Naive thymus-derived CD8-positive, alpha-beta T cell (primary cell): ENCODE measurements at places on chromosomes 2 and 18. TPM values are rescaled to one million over a fixed set of nuclear protein-coding genes. Genes with fewer than 3 reads are reported as not detected.

Gene TTL
- total RNA-seq: 15.8 TPM

Gene IMP4
- total RNA-seq: 94.0 TPM

DNA sequence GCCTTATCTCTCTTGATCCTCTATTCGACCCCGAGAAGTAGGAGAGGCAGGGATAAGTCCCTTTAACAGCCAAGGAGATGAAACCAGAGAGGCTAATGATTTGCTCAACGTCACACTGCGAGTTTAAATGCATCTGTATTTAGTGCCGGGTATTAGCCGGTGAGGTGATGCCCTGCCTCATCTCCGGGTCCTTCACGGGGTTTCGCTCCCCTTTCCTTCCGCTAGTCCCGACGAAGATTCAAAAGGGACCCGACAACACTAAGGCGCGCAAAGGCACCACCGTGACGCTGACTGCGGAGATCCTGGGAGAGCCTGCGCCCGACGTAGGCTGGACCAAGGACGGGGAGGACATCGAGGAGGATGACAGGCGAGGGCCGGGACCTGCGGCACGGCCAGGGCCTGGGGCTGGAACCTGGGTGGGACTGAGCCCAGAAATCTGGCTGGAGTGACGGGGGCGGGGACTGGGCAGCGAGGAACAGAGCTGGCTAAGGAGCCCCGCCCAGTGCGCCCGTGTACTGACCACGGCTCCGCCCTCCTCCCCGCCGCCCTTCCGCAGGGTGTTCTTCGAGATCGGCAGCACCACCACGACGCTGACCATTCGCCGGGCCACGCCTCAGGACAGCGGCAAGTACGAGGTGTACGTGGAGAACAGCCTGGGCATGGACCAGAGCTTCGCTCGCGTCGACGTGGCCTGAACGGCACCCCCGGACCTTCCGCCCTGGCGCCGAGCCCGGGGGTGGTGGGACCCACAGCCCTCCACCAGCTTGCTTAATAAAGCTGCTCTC lies 1.0 kb upstream of the GMPPA start:
- H3K27me3 ChIP-seq: peaks cover 51% of the 10 kb centered on the region
- H3K4me3 ChIP-seq: peak overlapping the region; percentile 89
- H3K36me3 ChIP-seq: peaks cover 13% of the 10 kb centered on the region
- H3K4me1 ChIP-seq: peaks cover 30% of the 10 kb centered on the region
- H3K27ac ChIP-seq: no peak overlapping the region

Gene LHCGR
- not detected for total RNA-seq

DNA sequence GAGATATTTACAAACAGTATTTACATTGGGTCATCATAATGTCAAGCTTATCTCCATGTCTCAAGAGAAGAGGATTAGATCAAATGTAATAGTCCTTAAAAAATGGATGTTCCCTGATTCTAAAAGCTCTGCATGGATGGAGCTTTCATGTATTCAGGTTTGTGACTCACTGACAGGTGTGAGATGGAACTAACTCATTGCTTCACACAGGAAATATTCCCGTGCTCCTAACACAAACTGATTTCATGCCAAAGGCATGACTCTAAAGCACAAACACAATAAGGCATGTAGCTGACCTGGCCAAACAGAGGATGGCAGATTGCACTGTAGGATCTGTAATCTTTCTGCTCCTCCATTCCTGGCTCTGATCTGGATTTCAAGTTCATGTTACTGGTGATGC lies 110.0 kb downstream of the ALK start:
- H3K4me1 ChIP-seq: no peaks in the 10 kb centered on the region
- no peak overlapping the region for H3K4me3 ChIP-seq
- H3K27me3 ChIP-seq: peaks cover 3% of the 10 kb centered on the region
- no peak for DNase-seq

Gene PSMA8
- total RNA-seq: 1.7 TPM

DNA sequence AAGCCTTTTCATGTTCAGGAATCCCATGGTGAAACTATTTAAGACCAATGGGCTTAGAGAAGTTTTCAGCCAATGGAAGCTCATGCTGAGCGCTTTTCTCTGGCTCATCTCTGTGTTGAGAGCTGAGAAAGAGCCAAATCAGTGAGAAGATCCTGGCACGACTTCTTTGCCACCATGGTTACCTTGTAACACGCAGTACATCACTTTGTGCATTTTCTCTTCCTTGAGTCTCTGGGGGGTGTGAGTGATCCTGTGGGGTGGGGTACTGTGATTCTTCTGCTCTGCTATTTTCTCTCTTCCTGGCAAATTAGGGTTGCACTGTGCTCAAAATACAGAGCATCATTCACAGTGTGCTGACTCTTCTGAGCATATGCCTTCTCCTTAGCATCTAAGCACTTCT lies 664.2 kb downstream of the ARHGAP15 start:
- H3K27ac ChIP-seq: no peak overlapping the region
- no peak for DNase-seq
- H3K4me1 ChIP-seq: no peaks in the 10 kb centered on the region
- H3K36me3 ChIP-seq: no peaks in the 10 kb centered on the region
- H3K27me3 ChIP-seq: peaks cover 6% of the 10 kb centered on the region

GRCh38 chr2:60450488-60450887 lies 103.0 kb downstream of the BCL11A start:
- no peaks in the 10 kb centered on the region for H3K36me3 ChIP-seq
- H3K27ac ChIP-seq: no peak overlapping the region
- no peaks in the 10 kb centered on the region for H3K4me1 ChIP-seq

GRCh38 chr18:6109743-6110142 lies 214.4 kb upstream of the TMEM200C start:
- no peaks in the 10 kb centered on the region for H3K36me3 ChIP-seq
- H3K4me3 ChIP-seq: no peak overlapping the region
- no peak for DNase-seq
- H3K27ac ChIP-seq: no peak overlapping the region

DNA sequence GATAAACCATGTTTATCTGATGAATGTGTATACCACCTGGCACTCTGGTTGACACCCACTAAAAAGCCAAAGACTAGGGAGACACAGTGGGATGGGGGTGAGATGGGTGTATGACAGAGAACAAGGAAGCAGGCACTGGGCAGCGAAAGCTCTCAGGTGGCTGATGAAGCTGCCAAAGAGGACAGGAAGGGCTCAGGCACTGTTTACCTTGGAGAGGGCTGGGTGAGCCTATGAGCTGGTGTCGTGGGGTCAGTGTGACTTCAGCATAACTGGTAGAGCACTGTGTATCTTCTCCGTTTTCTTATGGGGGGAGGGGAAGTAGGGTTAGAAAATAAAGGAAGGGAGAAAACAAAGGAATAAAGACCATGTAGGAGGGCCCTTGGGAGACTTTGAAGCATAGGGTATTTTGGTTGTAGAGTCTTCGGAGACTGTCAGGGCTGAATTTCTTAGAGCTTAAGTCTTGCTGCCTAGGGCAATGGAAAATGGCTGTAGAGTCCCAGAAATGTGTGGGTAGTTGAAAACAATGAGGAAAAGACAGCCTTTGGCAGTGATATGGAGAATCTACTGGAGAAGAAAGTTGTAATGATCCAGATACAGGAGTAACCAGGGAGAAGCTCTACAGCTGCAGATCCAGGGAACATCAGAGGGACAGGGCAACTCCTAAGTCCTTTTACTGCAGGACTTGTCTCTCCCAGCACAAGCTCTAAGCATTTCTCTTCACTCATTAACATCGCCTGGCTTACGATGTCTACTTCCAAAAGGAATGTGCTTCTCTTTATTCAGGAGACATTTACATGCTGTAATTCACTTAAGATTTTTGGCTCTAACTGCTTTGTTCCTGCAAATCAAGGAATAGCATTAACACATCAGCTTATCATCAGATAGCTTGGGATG lies 120.0 kb downstream of the AQP4 start:
- no peak overlapping the region for H3K27ac ChIP-seq
- no peaks in the 10 kb centered on the region for H3K27me3 ChIP-seq
- no peaks in the 10 kb centered on the region for H3K36me3 ChIP-seq
- H3K4me3 ChIP-seq: no peak overlapping the region
- no peaks in the 10 kb centered on the region for H3K4me1 ChIP-seq

Gene RIT2
- not detected for total RNA-seq

DNA sequence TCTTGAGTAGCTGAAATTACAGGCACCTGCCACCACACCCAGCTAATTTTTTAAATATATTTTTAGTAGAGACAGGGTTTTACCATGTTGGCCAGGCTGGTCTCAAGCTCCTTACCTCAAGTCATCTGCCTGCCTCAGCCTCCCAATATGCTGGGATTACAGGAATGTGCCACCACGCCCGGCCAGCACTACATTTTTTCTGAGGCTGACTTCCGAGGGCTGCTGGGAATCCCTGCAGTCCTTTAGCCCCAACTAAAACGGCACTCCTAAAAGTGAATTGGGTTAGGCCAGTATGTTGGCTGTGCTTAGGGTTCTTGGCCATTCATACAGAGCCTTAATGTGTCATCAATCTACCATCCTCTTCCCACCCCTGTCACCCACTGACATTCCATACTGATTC lies 375.4 kb downstream of the DCC start:
- H3K4me3 ChIP-seq: no peak overlapping the region
- H3K36me3 ChIP-seq: no peaks in the 10 kb centered on the region
- no peak for DNase-seq

Gene C2orf78
- not detected for total RNA-seq

Gene MBP
- 99.9 TPM for total RNA-seq

DNA sequence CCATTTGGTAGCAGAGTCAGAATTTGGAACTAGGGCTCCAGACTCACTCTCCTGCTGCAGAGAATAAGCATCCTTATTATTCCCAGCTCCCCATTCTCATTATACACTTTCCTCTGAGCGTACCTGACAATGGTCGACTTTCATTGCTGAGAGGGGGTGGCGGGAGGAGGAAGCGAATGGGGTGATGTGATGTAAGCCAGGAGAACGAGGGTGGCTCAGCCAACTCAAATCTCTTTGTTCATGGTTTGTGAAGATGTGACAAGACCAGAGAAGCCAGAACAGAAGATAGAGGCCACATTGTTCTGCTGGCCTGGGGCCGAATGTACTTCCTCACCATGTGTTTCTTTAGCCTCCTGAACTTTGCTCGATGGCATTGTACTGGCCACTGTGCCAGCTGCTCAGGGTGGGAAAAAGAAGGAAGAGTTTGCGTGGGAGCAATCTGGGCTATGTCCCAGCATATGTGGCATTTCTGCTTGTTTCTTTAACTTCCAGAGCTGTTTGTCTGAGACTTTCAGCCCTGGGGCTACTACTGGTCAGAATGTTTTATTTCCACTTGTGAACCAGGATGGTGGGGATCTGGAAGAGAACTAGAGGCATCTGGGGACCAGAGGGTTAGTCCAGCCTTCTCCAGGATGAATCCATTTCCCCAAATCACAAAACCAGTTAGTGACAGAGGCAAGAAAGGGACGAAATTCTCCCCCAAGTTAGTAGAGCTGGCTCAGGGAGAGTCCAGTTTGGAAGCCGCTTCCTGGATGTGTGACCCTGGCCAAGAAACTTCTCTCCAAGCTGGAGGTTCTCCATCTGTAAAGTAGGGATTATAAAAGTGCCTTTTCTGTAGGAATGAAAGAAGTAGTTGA lies 62.6 kb downstream of the MOGAT1 start:
- DNase-seq: no peak
- H3K4me1 ChIP-seq: peaks cover 10% of the 10 kb centered on the region
- H3K27me3 ChIP-seq: peaks cover 30% of the 10 kb centered on the region
- no peaks in the 10 kb centered on the region for H3K36me3 ChIP-seq
- H3K27ac ChIP-seq: no peak overlapping the region
- no peak overlapping the region for H3K4me3 ChIP-seq

DNA sequence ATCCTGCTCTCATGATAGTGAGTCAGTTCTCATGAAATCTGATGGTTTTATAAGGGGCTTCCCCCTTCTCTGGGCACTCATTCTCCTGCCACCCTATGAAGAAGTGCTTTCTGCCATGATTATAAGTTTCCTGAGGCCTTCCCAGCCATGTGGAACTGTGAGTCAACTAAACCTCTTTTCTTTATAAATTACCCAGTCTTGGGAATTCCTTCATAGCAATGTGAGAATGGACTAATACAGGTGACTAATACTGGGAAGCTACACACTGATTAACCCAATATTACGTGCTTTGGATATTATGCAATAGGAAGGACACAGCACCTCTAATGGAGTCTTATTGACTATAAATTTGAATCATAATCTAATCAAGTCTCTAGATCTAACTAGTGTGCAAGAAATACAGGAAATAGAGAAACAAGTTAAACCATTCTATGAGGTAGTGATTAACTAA lies 107.2 kb upstream of the ETAA1 start:
- H3K27me3 ChIP-seq: peaks cover 15% of the 10 kb centered on the region
- no peaks in the 10 kb centered on the region for H3K4me1 ChIP-seq
- H3K36me3 ChIP-seq: no peaks in the 10 kb centered on the region
- DNase-seq: no peak
- H3K4me3 ChIP-seq: no peak overlapping the region

Gene DHRS9
- not detected for total RNA-seq

DNA sequence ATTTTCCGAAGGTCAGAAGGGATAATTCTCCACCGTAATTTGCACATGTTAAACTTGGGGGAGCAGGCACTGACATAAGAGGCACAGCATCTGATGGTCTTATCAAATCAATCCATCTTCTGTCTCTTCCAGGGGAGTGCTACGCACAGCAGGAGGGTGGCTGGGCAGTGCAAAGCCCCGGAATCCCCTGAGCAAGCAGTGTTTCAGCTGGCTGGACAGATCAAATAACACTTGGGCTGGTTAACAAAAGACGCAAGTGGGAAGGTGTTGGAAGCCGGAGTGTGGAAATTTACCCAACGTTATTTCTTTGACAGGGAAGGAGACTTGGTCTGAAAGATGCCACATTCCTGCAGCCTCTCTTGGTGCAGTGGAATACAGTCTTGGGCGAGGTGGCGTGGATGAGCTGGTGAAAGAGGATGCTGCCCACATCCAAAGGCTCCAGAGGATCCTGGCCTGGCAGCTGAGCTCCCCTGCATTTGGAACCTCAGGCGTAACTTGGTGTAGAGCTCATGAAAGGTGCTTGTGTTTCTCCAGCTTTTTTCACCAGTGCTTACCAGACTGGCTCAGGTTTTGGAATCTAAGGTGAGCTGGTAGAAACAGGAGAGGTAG lies 103.0 kb downstream of the MAPK4 start:
- DNase-seq: no peak
- no peak overlapping the region for H3K27ac ChIP-seq

- H3K27ac ChIP-seq: no peak overlapping the region
- no peak for DNase-seq
- H3K4me3 ChIP-seq: no peak overlapping the region
- peaks cover 61% of the 10 kb centered on the region for H3K36me3 ChIP-seq
Measured at GRCh38 chr2:202883987-202884675, 12.6 kb upstream of the ICA1L start.

DNA sequence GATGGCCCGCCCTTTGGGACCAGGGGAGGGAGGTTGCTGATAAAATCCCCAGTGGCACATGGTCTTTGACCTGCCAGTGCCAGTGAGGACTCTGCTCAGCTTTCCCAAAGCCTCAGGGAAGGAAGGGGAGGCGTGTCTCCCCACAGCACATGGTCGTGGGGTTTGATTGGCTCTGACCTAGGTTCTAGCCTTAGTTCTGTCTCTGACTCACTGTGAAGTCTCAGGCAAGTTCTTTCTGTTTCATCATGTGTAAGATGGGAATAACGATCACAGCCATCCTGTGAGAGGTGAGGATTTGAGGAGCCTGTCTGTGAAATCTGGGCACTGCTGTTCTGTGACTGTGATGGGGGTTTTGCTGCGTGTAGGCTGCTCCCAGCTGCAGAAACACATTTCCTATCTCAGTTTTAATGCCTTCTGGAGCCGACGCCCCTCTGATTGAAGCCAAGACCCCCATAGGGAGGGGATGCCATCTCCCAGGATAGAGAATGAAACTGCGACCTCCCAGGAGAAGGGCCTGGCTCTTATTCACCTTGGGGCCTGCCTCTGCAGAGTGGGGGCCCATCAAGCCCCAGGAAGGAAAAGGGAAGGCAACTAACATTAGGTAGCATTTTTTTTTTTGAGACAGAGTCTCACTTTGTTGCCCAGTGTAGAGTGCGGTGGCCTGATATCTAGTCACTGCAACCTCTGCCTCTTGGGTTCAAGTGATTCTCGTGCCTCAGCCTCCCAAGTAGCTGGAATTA lies 84.0 kb downstream of the DDX1 start:
- no peak overlapping the region for H3K4me3 ChIP-seq
- DNase-seq: no peak
- H3K27ac ChIP-seq: no peak overlapping the region
- no peaks in the 10 kb centered on the region for H3K36me3 ChIP-seq
- no peaks in the 10 kb centered on the region for H3K4me1 ChIP-seq
- H3K27me3 ChIP-seq: peaks cover 15% of the 10 kb centered on the region
